Pancreas (tissue), 10 donors: ENCODE measurements at places on chromosomes 1 and 21. TPM values are rescaled to one million over a fixed set of nuclear protein-coding genes. Genes with fewer than 3 reads are reported as not detected.

The B3GALNT2 gene
- total RNA-seq, result 42.5 TPM

The CFHR2 gene
- total RNA-seq, result not detected

The BACE2 gene
- 85.6 TPM for total RNA-seq

The OR2AK2 gene
- not detected for total RNA-seq

The OPRD1 gene
- 0.19 TPM for total RNA-seq

The NBPF3 gene
- 8.6 TPM for total RNA-seq

The SDF4 gene
- total RNA-seq, result 80.5 TPM

The HNRNPR gene
- 57.8 TPM for total RNA-seq

The AK2 gene
- total RNA-seq, result 46.5 TPM

The PDE4B gene
- 0.76 TPM for total RNA-seq

The CNR2 gene
- total RNA-seq, result not detected

The OR6K3 gene
- not detected for total RNA-seq

The ADGRL2 gene
- 15.6 TPM for total RNA-seq

The NENF gene
- 32.9 TPM for total RNA-seq
